NCI-H2081 (cell line): ENCODE measurements at places on chromosomes 11 and 22.

GRCh38 chr22:20542736-20543135 lies 35.3 kb downstream of the MED15 start:
- no peak for DNase-seq

DNA sequence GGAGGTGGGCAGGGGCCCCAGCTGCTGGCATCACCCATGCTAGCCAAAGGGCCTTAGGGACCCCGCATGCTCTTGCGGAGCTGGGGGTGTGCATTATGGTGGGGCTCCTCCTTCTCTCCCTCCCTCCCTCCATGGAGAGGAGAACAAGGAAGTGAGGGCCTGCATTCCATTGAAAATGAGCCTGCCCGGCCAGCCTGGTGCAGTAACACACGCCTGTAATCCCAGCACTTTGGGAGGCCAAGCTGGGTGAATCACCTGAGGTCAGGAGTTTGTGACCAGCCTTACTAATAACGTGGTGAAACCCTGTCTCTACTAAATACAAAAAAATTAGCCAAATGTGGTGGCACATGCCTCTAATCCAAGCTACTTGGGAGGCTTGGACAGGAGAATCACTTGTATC lies 22.4 kb downstream of the SNAP29 start:
- no peak for DNase-seq

DNA sequence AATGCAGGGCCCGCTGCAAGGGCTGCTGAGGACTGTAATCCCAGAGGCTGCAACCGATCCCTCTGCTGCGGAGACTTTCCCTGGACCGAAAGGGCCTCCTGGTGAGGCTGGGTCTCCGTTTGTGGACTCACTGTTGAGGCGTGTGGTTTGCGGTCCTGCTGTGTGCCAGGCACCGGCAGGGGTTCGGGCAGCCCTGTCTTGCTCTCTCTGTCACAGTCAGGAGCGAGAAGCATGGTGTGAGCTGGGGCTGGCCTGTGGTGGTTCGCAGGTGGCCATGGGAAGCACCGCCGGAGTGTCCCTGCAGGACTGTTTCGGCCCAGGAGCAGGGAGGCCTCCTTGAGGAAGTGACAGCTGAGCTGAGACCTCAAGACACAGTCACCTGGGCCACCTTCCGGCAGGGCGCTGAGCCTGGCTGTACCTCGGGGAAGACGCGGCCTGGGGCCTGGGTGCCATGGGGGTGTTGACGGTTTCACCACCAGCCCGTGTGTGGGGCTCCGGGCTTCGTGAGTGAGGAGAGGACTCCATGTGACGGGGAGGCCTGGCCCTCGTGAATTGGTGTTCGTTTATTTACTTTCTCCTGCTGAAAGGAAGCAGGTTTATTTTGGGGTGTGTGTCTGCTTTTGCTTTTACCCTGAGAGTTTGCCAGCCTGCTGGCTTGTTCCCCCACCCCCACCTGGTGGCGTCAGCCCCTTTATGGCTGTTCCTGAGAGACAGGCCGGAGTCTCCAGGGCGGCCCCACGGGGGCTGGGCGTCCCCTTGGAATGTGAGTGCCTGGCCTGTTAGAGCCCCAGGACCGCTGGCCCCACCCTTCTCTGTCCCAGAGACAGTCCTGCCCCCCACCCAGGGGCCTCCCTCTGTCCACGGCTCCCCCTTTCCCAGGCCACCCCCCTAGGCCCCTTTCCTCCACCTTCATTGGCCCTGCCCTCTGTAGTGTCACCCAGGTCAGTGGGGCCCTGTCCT lies 122.5 kb downstream of the KCNQ1OT1 start:
- DNase-seq = no peak

DNA sequence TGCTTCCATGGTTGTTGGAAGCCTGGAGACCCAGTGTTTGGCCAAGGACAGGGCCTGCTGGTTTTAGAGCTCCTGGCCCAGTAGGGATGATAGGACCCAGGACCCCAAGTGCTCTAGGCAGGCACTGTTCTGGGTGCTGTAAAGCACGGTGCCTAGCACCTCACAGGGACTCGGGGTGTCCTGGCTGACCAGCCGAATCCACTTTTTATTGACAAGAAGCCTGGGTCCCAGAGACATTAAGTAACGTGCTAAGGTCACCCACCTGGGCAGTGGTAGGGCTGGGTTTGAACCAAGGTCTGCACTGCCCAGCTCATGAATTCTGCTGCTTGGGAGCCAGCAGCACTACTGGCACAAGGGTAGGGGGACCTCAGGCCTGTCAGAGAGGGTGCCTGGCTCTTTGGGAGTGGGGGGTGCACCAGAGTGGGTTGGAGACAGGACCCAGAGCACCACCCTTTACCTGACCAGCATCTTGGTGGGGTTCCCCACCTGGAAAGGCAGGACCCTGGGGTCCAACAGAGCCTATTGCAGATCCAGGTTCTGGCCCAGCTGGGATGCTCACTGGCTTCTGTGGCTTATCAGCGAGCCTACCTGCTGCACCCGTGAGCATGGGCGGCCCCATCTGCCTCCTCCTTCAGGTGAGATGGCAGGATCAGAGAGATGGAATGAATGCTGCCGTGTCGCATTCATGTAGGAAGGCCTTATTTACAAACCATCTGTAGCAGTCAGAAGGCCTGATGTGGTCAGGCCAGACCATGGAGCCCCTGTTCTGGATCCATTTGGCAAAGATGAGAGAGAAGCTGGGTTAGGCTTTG lies 52.0 kb downstream of the BCR start:
- no peak for DNase-seq

GRCh38 chr11:119932828-119933562 lies 204.0 kb upstream of the NECTIN1 start:
- DNase-seq = no peak

- no peak for DNase-seq
Measured at GRCh38 chr11:35322318-35322979, 96.9 kb downstream of the SLC1A2 start.
